ENCODE measurements at places on chromosomes 12 and 14. TPM values are rescaled to one million over a fixed set of nuclear protein-coding genes. Genes with fewer than 3 reads are reported as not detected.

DNA sequence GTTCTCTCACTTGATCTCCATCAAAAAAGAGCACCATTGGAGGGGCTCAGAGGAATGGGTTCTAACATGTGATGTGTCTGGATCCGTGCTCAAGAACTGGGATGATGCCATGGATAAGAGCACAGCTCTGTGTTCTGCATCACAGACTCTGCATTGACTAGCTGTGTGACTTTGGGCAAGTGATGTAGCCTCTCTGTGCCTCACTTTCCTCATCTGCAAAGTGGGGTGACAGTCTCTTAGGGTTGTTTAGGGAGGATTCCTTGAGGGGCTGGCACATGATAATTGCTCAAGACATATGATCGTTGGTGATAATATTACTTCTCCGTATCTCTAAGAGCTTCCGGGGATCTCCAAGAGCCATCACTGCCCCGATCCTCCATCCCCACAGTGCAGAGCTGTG lies 202.3 kb downstream of the CHST11 start:
- no peak for DNase-seq

DNA sequence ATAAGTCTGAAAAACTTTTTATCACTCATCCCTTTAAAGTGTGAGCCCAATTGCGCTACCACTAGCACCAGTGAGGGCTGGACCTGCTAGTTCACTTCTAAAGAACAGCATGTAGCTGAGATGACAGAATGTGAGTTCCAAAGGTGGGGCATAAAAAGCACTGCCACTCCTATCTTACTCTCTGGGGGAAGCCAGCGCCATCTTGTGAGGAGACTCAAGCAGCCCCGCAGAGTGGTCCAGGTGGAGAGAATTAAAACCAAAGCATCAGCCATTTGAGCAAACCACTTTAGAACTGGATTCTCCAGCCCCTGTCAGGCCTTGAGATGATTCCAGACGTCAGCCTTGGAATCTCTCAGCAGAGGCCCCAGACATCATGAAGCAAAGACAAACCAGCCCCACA lies 39.9 kb downstream of the TMEM132D start:
- DNase-seq: no peak

DNA sequence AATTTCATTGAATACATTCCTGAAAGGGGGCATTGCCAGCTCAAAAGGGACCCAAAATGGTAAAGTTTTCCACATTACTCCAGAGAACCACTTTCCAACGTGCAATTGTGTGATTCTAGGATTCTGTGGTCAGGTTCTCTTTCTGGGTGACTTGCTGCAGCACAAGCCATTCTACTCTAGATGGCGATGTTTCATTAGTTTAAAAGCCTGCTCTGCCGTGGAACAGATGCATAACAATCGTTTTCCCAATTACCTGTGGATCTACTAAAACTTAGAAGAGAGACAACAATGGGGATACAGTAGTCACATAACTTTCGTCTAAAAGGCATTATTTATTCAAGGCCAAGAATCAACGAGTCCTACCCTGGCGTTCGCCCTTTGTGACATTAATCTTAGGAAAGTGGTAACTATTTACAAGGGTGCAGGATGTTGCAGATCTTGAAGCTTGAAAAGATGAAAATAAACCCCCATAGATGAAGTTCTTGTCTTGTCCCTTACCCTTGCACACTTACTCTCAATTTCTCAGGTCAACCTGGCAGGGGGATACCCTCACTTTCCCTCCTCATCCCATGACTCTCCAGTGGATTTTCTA lies 400.9 kb downstream of the SNAPC1 start:
- DNase-seq: peak; percentile 40

GRCh38 chr12:79841878-79842265 lies 93.0 kb downstream of the PPP1R12A start:
- no peak for DNase-seq

- no peak for DNase-seq
Measured at GRCh38 chr12:107306141-107306659, 212.9 kb upstream of the CRY1 start.

- peak; percentile 11 for DNase-seq
Measured at GRCh38 chr14:28577187-28577586, 189.4 kb upstream of the FOXG1 start.

GRCh38 chr14:76811561-76811960 lies 1.1 kb downstream of the ANGEL1 start:
- no peak for DNase-seq

DNA sequence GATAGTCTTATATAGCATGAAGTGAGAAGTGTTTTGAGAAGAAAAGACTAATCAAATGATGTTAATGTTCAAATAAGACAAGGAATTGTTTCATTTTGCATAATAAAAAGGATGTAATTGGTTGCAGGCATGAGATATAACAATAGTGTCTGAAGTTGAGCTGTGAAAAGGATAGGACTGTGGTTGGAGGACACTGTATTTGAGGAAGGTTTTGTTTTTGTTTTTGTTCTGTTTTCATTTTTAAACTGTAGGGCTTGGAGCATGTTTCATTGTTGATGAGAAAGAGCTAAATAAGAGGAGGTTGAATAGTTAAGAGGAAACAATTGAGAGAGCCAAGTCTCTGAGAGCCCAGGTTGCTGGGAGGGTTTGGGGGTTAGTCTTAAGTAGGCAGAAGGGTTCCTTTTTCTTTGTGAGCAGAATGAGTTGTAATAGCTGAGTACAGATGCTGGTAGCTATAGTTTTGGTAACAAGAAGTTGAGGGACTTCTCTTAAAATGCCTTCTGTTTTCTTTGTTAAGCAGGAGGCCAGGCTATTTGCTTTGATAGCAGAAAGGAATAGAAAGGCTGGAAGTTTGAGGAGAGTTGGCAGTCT lies 58.4 kb downstream of the CCDC91 start:
- DNase-seq: no peak

GRCh38 chr14:77541905-77542304 lies 43.3 kb upstream of the ISM2 start:
- DNase-seq: no peak

- DNase-seq: peak; percentile 5
Measured at GRCh38 chr12:70840656-70841350, 79.7 kb downstream of the PTPRR start.

- no peak for DNase-seq
Measured at GRCh38 chr12:101616027-101616494, 21.3 kb downstream of the MYBPC1 start.

- no peak for DNase-seq
Measured at GRCh38 chr14:22012452-22012851, 338.8 kb upstream of the OR4E1 start.

DNA sequence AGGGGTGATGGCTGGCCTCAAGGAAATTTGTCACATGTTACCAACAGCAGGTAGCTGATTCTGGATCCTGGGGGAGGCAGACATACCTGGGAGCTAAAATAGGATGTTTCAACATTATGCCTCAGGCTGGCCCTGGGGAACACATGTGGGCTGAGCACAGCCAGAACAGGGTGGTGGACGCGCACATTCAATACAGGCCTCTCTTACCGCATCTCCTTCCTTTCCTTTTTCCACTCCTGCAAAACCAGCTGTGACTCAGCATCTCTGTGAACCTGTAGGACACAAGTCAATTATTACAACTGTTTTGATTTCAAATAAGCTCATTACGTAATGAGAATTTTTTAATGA lies 61.0 kb downstream of the NT5DC3 start:
- DNase-seq: peak; percentile 66

GRCh38 chr12:55636116-55636655 lies 506 bp upstream of the OR10P1 start:
- no peak for DNase-seq

GRCh38 chr14:92923744-92924103 lies 774 bp downstream of the CHGA start:
- DNase-seq: no peak

The SLC5A8 gene
- 0.05 TPM for total RNA-seq

The RPL10L gene
- total RNA-seq: not detected

The DCAF11 gene
- total RNA-seq: 67.7 TPM

The KRT4 gene
- not detected for total RNA-seq

The GPR162 gene
- 2.1 TPM for total RNA-seq

All from M059J (cell line).